Osteoblast (primary cell): ENCODE measurements at places on chromosomes 6 and 20. TPM values are rescaled to one million over a fixed set of nuclear protein-coding genes. Genes with fewer than 3 reads are reported as not detected.
A peak's percentile ranks its signal among the peaks of the same experiment; 100 is the strongest.

- peak; percentile 61 for DNase-seq
Measured at GRCh38 chr6:43718387-43719105, 31.0 kb upstream of the MRPS18A start.

- no peak for DNase-seq
Measured at GRCh38 chr6:166627875-166628801, 1.1 kb upstream of the RPS6KA2 start.

DNA sequence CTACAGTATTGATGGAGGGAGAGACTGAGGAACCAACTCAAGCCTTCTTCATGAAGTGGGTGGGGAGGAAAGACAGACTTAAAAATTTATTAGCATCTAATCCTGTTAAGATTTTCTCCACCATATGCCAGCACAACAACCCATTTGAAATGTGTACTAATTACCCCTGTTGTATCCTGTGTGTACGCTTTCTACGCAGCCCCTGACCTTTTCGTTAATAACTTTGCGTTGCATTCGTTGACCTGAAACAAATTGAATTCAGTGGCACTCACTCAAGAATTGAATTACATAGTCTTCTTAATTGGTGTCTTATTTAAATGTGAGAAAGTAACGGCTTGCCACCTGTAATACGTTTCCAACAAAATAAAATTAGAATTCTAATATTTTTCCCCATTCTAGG is 113.9 kb downstream of the LINC00237 start:
- no peak for DNase-seq

DNA sequence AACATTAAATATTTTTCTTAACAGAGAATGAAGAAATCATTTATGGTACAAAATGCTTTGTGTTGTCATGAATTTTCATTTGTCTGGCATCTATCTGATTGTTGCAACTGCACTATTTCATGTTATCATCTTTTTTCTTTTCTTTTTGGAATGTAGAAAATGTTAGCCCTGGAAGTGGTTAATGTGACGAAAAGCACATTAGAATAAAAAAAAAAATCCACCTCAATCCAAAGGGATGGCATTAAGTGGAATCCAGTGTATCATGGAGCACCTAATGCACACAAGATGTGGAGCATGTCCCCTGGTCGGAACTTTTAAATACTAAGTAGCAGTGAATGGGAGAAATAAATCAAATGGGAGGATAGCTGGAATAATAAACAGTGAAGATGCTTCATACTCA is 172.9 kb upstream of the MCHR2 start:
- no peak for DNase-seq

DNA sequence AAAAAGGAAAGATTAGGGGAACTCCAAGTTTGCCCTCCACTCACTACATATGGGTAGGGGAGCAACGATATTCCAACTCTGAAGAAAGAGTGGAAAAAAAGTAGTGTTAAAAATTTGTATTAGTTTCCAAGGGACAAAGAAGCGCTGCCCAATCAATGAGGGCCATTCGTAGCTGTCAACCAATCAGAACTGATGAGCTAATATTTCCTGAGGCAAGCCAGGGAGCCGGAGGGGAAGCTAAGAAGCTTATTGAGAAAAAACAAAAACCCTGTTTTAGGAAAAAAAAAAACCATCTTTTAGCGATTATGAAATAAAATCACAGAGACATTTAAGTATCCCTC is 59.5 kb downstream of the TRIM38 start:
- DNase-seq, result no peak

- DNase-seq, result no peak
Measured at GRCh38 chr6:139449611-139450000, 75.2 kb upstream of the CITED2 start.

DNA sequence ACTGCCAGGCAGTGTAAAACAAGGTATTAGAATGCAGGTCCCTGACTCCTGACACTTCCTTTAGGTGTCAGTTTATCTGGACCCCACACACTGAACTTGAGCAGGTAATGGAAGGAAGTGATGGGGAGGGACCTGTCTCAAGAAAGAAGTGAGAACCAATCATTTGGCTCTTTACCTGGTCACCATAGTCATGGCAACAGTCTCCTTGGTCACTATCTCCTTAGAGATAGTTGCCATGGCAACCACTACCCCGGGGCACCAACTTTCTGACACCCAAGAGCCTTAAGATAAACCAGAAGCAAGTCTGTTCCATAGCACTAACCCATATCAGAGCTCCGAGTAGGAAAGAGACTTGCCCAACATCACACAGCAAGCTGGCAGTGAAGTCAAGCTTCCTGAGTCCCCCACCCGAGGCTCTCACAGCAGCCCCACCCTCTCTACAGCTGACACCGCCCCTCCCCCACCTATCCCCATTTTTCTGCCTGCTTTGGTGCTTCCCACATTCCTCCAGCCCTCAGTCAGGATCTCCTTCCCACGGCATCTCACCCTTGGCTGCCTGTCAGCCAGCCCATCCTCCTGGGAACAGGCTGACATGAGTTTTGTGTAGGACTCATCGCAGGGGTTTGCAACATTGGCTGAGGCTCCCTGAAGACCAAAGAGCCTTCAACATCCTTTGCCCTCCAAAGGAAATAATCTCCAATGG is 16.3 kb upstream of the HM13 start:
- DNase-seq, result peak; percentile 96

ZC2HC1B gene
- total RNA-seq, result not detected in 2 replicates

PAK5 gene
- not detected in 2 replicates for total RNA-seq
